ENCODE measurements at places on chromosomes 11 and 22. TPM values are rescaled to one million over a fixed set of nuclear protein-coding genes. Genes with fewer than 3 reads are reported as not detected.
A peak's percentile ranks its signal among the peaks of the same experiment; 100 is the strongest.

- no peak for DNase-seq
Observed at GRCh38 chr22:49047447-49047846, 780.2 kb downstream of the BRD1 start.

GRCh38 chr11:11895672-11896071 is 53.9 kb downstream of the USP47 start:
- peak; percentile 31 for DNase-seq

DNA sequence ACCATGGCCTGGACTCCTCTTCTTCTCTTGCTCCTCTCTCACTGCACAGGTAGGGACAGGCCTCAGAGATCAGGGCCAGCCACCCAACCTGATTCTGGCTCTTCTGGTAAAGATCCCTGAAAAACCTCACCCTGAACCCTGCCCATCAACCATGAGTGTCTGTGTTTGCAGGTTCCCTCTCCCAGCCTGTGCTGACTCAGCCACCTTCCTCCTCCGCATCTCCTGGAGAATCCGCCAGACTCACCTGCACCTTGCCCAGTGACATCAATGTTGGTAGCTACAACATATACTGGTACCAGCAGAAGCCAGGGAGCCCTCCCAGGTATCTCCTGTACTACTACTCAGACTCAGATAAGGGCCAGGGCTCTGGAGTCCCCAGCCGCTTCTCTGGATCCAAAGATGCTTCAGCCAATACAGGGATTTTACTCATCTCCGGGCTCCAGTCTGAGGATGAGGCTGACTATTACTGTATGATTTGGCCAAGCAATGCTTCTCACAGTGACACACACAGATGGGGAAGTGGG is 80.9 kb downstream of the ZNF280B start:
- DNase-seq = no peak

DNA sequence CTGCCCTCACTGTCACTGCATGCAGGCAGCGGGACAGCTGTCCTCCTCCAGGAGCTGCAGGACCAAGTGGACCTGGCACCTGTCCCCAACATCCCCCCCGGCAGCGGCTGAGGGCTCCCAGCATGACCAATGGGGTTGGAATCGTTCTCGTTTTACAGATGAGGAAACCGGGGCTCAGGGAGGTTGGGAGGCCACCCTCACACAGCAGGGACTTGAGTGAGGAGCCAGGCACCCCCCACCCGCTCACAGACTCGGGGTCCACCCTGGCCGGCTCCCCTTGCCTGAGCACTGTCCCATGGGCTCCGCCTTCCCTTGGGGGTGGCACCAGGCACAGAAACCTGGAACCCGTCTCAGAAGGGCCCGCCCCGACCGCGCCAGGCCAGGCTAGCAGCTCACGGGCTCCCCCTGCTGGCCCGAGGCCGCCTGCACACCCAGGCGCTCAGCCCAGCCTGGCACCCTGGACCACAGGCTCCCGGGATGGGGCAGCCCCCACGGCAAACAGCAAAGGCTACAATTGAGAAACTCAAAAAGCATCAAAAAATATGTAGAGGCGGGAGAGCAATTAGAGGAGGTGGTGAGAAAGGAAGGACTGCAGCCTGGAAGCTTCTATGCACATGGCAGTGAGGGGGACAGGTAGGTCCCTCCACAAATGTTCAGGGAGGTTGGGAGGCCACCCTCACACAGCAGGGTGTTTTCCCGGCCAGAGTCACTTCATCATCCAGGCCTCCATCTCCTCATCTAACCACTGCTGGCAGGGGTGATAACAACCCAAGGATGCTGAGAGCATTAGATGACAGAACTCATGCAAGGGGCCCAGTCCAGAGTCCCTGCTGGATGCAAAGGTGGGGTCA is 12.8 kb downstream of the MACROD1 start:
- peak; percentile 35 for DNase-seq

Gene C22orf23
- total RNA-seq = 0.54 TPM

GRCh38 chr11:3170044-3170755 is 5.1 kb upstream of the OSBPL5 start:
- DNase-seq = no peak

DNA sequence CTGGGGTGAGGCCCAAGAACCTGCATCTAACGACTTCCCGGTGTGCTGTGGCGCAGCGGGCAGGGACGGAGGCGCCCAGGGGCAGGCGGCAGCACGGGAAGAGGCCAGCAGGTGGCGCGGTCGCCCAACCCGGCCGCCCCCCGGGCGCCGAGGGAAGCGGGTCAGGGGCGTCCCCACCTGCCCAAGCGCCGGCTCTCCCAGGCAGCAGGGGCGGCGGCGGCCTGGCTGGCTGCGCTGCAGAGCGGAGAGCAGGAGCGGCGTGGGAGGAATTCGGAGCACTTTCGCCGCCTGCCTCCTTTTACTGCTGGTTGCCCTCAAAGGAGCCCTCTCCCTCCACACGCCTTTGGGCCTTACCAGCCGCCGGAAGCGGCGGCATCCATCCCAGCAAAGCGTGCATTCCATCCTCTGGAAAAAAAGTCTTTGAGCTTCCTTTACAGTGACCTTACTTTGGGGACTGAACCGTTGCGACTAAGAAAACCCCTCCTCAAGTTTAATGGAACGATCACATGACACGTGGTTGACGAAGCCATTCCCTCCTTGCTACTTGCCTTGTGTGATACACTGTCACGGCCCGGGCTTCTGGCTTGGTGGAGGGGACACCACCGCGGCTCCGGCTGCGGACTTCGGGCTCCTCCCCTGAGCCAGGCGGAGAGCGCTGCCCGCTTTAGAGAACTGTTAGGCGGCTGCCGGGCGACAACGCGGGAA is 106.8 kb upstream of the CLMP start:
- peak; percentile 25 for DNase-seq

DNA sequence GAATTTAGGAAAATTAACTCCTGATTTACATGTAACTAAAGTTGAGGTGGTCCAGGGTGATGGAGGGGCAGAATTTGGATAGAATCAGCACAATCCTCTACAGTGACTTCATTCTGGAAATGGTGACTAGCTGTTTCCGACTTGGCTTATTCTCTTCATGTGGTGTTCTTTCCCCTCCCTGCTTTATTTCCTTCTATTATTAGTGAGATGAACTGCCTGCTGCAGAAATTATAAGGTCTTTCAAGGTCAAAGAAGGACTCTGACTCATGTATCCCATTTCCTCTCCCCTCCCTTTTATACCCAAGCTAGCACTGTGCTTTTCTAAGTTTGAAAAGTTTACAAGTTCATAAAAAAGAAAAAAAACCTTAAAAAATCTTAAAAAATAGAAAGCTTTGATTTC is 12.2 kb upstream of the MRPL17 start:
- peak; percentile 82 for DNase-seq

Gene OR4C45
- not detected for total RNA-seq

- no peak for DNase-seq
Observed at GRCh38 chr11:47260366-47260765, 2.6 kb downstream of the NR1H3 start.

Gene RFPL1
- total RNA-seq = not detected

GRCh38 chr22:49983148-49984042 is 22.8 kb downstream of the PIM3 start:
- no peak for DNase-seq

Gene MS4A7
- not detected for total RNA-seq

DNA sequence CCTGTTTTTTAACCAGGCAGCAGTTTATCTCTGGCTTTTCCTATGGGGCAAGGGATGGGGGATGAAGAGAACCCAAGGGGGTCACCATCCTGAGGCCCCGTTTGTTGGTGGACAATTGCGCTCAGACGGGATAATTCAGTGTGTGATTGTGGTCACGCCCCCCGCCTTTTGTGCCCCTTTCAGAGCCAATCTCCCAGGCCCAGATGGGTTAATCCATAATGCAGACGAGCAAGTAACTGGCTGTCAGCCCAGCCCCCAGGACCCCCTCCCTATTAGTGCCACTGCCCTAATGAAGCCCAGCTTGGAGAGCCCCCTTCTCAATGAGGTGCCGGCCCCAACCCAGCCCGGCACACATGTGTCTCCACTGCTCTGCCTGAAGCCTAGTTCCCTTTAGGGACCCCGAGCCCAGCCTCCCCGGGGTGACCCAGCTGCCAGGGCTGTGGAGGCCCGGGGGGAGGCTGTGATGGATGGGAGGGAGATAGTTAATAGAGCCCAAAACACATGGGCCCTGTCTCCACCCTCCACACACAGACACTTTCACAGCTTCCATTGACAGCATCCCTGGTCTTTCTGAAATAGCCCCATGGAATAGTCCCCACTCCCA is 19.1 kb upstream of the ROBO3 start:
- DNase-seq = no peak

DNA sequence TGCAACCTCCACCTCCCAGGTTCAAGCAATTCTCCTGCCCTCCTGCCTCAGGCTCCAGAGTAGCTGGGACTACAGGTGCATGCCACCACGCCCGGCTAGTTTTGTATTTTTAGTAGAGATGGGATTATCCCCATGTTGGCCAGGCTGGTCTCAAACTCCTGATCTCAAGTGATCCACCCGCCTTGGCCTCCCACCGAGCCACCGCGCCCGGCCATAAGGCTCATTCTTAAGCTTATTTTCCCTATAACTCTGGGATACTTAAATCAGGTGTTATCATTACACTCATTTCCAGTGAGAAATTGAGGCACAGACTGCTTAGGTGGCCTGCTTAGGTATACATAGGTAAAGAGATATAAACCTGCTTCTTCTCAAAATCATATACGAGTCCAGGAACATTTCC is 188.3 kb upstream of the MTNR1B start:
- DNase-seq = no peak

DNA sequence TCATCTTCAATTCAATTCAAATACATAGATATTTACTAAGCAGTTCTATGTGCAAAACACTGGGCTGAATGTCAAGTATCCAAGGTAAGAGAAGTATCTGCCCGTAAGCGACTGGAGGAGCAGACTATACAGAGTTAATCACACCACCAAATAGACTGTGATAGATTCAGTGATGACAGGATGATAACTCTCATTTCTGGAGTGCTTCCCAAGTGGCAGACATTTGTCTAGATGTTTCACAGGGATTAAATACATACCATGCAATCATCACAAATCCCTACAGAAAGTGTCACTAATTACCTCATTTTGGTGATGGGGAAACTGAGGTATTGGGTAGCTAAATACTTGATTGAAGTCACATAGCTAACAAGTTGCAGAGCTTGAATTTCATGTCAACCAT is 508.7 kb upstream of the TENM4 start:
- DNase-seq = no peak

- peak; percentile 79 for DNase-seq
Observed at GRCh38 chr11:64777449-64778222, 706 bp downstream of the SF1 start.

GRCh38 chr22:43516996-43517635 is 105.3 kb downstream of the MPPED1 start:
- no peak for DNase-seq

Gene OSM
- total RNA-seq = not detected

DNA sequence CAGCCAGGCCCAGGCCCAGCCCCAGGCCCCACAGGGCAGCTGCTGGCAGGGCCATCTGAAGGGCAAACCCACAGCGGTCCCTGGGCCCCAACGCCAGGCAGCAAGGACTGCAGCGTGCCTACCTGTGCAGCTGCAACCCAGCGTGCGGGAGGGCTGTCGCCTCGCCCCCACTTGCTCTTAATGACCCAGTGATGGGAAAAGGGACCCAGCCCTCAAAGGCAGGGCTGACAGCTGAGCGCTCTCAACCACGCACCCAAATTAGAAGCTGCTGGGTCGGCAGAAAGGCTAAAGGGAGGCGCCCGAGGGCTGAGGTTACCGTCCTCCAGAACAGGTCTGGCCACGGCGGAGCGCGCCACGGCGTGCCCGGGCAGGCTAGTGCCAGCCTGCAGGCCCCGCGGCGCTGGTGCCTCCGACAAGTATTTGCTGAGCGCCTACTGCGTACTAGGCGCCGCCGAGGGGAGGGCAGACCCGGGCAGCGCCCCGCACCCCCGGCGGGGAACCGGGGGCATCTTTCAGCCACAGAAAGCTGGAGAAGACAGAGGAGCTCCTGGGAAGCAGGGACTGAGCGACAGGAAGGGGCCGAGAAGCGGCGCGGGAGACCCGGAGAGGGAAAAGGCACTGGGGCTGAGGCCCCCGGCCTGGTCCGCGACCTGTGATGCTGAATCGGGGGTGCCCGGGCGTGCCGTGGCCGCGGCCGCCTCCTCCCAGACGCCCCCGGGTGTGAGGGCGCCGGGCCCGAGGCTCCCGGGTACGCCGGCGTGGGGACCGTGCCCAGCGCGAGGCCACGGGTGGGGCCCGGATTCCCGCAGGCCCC is 773 bp downstream of the HRAS start:
- no peak for DNase-seq

DNA sequence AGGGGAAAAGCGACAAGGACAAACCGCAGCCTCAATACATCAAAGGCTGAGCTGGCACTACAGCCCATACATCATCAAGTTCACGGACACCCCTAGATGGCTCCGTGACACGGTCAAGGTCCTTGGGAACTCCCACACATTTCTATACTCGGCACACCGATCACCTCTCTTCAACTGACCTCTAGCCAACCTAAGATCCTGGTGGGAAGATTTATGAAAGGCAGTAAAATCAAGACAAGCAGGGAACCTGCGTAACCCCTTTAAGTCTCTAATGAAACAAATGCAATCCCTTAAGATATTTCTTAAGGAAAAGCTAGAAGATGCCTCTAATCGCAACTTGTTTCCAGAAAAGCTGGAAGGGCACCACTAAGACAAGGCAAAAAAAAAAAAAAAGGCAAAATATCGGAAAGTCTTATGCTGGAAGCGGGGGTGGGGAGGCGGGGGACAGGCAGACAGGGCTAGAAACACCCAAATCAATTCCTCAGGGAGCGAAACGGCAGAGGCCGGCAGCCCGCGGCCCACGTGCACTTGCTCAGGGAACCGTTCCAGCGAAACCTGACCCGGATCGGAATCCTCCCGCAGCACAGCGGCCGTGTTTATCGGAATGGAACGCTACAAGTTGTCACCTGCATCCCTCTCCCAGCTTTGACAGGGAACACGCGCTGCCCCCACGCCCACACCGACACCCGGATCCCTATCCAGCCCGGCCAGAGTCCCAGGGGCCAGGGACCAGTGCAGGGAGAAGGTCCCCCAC is 1.4 kb downstream of the ARHGAP20 start:
- DNase-seq = peak; percentile 59

Gene GGT5
- 4.4 TPM for total RNA-seq

Gene TECTA
- 1.5 TPM for total RNA-seq

GRCh38 chr11:44309478-44310205 is at the start of gene ALX4:
Gene ALX4 (minus strand): TSS chr11:44310139. CDS start chr11:44310062, 77 bp downstream.
- no peak for DNase-seq

Gene SLC7A4
- total RNA-seq = 0.09 TPM

GRCh38 chr11:59854871-59855270 is 9.6 kb upstream of the CBLIF start:
- no peak for DNase-seq

Gene TMEM132A
- 17.9 TPM for total RNA-seq

GRCh38 chr11:3153291-3153861 is 11.7 kb downstream of the OSBPL5 start:
- DNase-seq = peak; percentile 89

GRCh38 chr11:79431535-79431934 is 9.3 kb downstream of the TENM4 start:
- peak; percentile 66 for DNase-seq

- no peak for DNase-seq
Observed at GRCh38 chr22:29102300-29102699, 29.5 kb downstream of the KREMEN1 start.

Gene APOL3
- total RNA-seq = 25.8 TPM

Gene C11orf87
- total RNA-seq = not detected

Gene UQCR10
- 11.9 TPM for total RNA-seq
